ENCODE measurements at places on chromosomes 6 and 20.

- no peak for DNase-seq
Observed at GRCh38 chr6:49698478-49698877, 14.9 kb downstream of the CRISP2 start.

- no peak for DNase-seq
Observed at GRCh38 chr6:9428421-9429172, 986.3 kb downstream of the TFAP2A start.

GRCh38 chr6:138455746-138456400 is 43.4 kb downstream of the NHSL1 start:
- peak; percentile 58 for DNase-seq

- no peak for DNase-seq
Observed at GRCh38 chr20:46712056-46712636, 2.7 kb downstream of the SLC2A10 start.

GRCh38 chr20:44646641-44647274 is 4.7 kb downstream of the ADA start:
- peak; percentile 23 for DNase-seq

GRCh38 chr6:140105857-140106256 is 731.4 kb upstream of the CITED2 start:
- no peak for DNase-seq
